NCI-H187 treated with DMSO at 0.1 percent for 48 hours (cell line): ENCODE measurements at places on chromosomes 1 and 21.

- DNase-seq = no peak
Observed at GRCh38 chr1:82755671-82756070, 954.9 kb downstream of the ADGRL2 start.

- no peak for DNase-seq
Observed at GRCh38 chr21:42004406-42005199, 5.6 kb downstream of the ZBTB21 start.

DNA sequence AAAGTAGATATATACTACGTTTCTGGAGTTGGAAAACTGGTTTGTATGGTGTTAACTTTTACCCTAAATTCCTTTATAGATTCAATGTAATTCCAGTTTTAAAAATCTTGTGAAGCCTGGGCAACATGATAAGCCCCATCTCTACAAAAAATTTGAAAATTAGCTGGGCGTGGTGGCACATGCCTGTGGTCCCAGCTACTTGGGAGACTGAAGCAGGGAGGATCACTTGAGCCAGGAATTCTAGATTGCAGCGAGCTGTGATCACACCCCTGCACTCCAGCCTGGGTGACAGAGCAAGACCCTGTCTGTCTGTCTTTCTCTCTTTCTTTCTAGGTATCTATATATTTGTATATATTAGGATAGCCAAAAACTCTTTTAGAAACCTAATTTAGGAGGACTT lies 141.9 kb downstream of the CLEC20A start:
- DNase-seq = no peak

GRCh38 chr1:111878091-111878490 lies 111.4 kb downstream of the KCND3 start:
- no peak for DNase-seq

- peak; percentile 76 for DNase-seq
Observed at GRCh38 chr1:87328272-87329050, at the start of gene LMO4. TSS of gene LMO4 (plus strand) at chr1:87328880. CDS start at chr1:87332016, 3,136 bp downstream.

GRCh38 chr21:14991957-14992356 lies 72.8 kb downstream of the NRIP1 start:
- DNase-seq = no peak

DNA sequence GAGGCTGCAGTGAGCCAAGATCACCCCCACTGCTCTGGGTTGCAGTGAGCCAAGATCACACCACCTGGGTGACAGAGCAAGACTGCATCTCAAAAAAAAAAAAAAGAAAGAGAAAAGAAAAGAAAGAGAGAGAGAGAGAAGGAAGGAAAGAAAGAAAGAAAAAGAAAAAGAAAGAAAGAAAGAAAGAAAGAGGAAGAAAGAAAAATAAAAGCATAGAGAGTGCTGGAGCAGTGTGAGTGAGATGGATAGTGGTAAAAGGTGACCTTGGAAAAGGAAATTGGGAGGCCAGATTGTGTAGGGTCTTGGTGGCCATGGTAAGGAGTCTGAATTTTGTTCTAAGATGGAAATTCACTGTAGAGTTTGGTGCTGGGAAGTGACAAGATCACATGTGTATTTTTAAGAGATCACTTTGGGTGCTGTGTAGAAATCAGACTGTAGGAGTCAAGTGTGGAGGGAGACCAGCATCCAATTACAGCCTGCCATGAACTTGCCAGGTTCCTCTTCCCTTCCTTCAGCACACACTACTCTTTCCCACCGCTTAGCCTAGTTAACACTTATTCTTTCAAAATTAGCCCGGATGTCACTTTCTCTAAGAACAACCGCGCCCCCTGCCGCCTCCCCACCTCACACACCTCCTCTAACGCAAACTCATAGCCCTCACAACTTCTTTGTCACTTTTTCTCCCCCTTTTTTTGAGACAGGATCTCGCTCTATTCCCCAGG lies 17.9 kb downstream of the MTX1 start:
- peak; percentile 86 for DNase-seq

DNA sequence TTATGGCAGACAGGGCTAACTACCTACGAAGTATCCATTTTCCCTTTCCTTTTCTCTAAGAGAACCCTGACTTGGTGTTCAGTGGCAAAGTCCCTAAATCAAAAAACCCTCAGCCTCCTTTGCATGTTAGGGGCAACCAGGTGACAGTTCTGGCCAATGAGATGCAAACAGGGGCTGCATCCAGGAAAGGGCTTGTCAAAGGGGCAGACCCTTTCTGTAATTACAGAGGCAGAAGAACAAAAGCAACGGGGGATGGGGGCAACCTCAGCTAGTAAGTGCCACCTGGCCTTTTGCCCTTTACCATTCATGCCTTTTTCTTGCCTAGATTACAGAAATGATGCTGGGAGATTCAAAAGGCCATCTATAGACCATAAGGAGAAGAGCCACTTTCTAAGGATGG lies 34.4 kb downstream of the GLUL start:
- no peak for DNase-seq

- DNase-seq = no peak
Observed at GRCh38 chr1:179322557-179322956, 29.0 kb downstream of the SOAT1 start.

GRCh38 chr1:214739621-214740238 lies 136.7 kb downstream of the CENPF start:
- no peak for DNase-seq

GRCh38 chr1:210456731-210457255 lies 128.1 kb downstream of the HHAT start:
- no peak for DNase-seq

GRCh38 chr1:219184337-219184736 lies 10.7 kb downstream of the LYPLAL1 start:
- DNase-seq = no peak

- DNase-seq = no peak
Observed at GRCh38 chr1:184298440-184299405, 88.1 kb upstream of the C1orf21 start.

DNA sequence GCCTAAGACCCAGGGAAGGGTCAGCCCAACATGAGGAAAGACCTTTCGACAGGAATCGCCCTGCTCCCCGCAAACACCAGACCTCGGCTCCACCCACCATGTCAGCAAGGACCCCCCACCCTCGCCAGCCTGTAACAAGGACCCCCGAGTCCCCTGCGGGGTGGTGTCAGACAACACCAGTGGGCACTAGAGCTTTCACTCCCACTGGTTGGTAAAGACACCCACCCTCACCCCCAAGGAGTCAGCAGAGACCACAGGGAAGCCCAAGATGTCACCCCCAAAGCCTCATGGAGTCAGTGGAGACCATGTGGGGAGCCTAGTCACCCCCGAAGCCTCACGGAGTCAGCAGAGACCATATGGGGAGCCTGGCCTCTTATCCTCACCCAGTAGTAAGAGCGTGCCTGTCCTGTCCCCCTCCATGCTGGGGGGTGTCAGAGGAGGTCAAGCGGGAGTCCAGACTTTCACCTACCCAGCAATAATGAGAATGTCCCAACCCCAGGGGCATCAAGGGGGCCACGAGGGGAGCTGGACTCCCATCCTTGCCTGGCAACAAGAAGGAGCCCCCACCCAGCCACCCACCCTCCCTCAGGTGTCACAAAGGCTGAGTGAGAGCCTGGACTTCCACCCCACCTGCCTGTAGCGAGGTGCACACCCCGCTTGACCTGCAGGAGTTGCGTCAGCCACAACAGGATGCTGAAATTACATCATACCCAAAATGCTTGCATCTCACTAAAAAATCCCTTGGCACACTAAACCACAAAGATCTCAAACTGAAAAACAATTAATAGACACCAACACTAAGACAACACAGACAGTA lies 24.8 kb downstream of the SLC19A1 start:
- no peak for DNase-seq
